ENCODE measurements at places on chromosomes 13 and 19. TPM values are rescaled to one million over a fixed set of nuclear protein-coding genes. Genes with fewer than 3 reads are reported as not detected.
A peak's percentile ranks its signal among the peaks of the same experiment; 100 is the strongest.

DNA sequence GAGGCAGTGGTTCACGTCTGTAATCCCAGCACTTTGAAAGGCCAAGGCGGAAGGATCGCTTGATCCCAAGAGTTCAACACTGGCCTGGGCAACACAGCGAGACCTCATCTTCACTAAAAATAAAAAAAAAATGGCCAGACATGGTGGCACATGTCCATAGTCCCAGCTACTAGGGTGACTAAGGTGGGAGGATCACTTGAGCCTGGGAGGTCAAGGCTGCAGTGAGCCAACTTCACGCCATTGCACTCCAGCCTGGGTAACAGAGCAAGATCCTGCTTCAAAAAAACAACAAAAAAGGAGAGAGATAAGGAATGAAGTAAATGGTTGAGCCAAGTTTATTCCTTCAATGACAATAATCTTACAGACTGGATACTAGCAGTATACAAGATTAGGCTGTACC lies 21.3 kb downstream of the TBC1D4 start:
- no peak overlapping the region for H3K4me3 ChIP-seq
- H3K36me3 ChIP-seq: no peaks in the 10 kb centered on the region
- H3K4me1 ChIP-seq: no peaks in the 10 kb centered on the region
- no peaks in the 10 kb centered on the region for H3K27me3 ChIP-seq
- DNase-seq: no peak

- no peaks in the 10 kb centered on the region for H3K27me3 ChIP-seq
- no peak overlapping the region for H3K27ac ChIP-seq
Measured at GRCh38 chr13:93765062-93765461, 538.5 kb downstream of the GPC6 start.

DNA sequence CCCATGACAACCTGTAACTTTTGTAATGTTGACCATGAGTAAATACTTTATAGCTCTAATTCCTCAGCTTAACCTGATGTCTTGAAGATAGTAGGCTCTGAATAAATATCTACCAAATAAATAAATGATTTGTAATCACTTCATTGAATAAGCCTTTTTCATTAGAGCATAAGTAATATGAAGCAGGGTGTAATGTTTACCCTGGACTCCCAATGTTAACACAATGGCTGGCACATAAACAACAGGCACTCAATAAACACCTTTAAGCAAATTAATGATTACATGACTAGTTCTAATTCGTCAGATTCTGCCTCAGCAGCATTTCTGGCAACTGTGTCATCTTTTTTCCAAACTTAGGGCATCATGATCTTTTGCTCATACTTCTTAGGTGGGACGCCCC lies 396.3 kb downstream of the LIG4 start:
- H3K4me1 ChIP-seq: no peaks in the 10 kb centered on the region
- H3K27ac ChIP-seq: no peak overlapping the region
- DNase-seq: no peak
- H3K4me3 ChIP-seq: no peak overlapping the region

- H3K4me3 ChIP-seq: no peak overlapping the region
- H3K27ac ChIP-seq: no peak overlapping the region
- H3K27me3 ChIP-seq: no peaks in the 10 kb centered on the region
- H3K4me1 ChIP-seq: no peaks in the 10 kb centered on the region
- DNase-seq: no peak
Measured at GRCh38 chr19:10984166-10984735, 23.4 kb downstream of the SMARCA4 start.

DNA sequence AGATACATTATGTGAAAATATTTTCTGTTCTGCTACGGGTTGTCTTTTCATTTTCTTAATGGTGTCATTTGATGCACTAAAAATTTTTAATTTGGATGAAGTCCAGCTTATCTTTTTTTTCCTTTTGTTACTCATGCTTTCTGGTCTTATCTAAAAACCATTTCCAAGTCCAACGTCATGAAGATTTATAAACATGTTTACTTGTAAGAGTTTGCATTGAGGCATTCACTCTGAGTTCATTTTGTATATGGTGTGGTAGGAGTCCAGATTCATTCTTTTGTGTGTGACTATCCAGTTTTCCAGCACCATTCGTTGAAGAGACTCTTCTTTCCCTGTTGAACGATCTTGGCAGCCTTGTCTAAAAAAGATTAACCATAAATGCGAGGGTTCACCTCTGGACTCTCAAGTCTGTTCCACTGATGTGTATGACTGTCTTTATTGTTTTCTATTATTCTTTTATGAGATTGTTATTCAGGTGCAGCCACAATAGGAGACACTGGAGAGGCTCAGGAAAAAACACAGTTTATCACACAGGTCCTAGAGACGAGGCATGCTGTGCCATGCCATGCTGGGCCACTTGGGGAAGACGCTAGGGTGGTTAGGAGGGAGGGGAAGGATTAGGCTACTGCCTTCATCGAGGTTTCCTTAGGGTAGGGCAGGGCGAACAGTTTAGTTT lies 35.0 kb downstream of the NAA16 start:
- H3K4me3 ChIP-seq: no peak overlapping the region
- no peaks in the 10 kb centered on the region for H3K27me3 ChIP-seq
- no peaks in the 10 kb centered on the region for H3K36me3 ChIP-seq
- no peaks in the 10 kb centered on the region for H3K4me1 ChIP-seq
- peak overlapping the region; percentile 46 for H3K27ac ChIP-seq

- no peaks in the 10 kb centered on the region for H3K27me3 ChIP-seq
- DNase-seq: no peak
- no peaks in the 10 kb centered on the region for H3K4me1 ChIP-seq
Measured at GRCh38 chr19:41420101-41420880, 6.9 kb downstream of the B3GNT8 start.

DNA sequence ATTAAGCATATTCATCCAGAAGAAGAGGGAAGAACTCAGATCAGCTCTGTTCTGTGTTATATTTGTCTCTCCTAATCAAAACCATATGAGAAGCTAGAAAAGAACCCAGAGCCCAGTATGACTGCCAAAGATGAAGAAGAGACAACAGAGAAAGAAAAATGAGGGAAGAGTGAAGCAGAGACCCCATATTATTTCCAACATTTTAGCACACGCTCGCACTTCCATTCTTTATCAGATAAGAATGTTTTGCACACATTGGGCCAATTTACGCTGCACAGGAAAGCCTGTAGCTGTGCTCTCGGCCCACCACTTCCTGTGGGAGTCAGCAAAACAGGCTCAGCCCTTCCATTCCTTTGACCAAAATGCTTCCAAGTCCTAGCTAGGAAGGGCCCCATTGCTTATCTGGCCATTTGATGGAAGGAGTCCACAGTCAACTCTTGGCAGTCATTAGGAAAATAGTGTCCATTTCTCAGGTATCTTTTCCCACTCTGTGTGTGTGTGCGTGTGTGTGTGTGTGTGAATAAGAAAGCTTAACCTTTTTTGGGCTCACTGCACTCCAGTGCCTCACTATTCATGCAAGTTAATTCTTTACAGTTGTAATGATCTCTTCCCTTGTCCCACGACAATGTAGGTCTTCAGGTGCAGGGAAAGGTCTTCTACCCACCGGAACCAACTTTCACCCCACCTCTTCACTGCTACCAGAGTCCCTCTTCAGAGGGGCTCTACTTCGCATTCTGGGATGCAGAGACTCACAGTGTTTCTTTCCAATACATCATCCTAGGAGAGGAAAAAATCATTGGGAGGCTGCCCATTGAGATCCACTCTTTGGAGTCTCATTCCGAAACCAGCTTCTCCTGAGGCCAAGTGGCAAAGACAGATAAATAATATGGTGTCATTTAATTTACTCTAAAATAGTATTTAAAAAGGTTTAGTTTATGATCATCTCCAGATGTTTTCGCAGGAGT lies 237.5 kb downstream of the COG6 start:
- peaks cover 5% of the 10 kb centered on the region for H3K4me1 ChIP-seq
- no peaks in the 10 kb centered on the region for H3K27me3 ChIP-seq
- DNase-seq: peak; percentile 51

- H3K4me1 ChIP-seq: no peaks in the 10 kb centered on the region
- H3K4me3 ChIP-seq: no peak overlapping the region
- no peaks in the 10 kb centered on the region for H3K36me3 ChIP-seq
- DNase-seq: no peak
- H3K27me3 ChIP-seq: peaks cover 94% of the 10 kb centered on the region
- H3K27ac ChIP-seq: no peak overlapping the region
Measured at GRCh38 chr13:99961636-99962035, 9.9 kb downstream of the ZIC5 start.

DNA sequence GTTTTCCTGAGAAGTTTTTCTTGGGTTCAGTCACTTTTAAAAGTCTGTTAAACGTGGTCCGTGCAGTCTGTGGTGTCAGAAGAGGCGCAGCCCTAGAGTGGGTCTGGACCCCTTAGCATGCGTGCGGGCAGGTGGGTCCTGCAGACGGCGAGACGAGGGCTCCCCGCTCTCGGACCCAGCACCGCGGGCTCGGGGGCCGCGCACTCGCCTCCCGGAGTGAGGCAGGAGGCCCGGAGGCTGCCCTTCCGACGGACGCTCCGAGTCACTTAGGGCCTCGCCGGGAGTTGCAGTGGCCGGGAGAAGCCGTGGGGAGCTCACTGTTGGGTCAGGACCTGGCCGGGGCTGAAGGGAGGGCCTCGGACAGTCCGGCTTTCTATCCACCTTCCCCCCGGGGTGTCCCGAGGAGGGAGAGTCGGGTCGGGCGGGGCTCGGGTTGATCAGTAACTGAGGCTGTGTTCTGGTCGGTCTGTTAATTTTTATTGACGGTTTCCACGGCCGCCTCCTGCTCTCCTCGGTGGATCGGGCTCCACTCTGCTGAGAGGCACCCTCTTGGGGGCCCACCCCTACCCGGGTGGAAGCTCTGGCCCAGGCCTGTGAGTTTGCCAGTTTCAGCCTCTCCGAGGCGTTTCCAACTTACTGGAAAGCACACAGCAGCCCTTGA lies 1.3 kb downstream of the PTBP1 start:
- no peaks in the 10 kb centered on the region for H3K36me3 ChIP-seq
- peaks cover 32% of the 10 kb centered on the region for H3K4me1 ChIP-seq
- H3K27me3 ChIP-seq: no peaks in the 10 kb centered on the region
- H3K4me3 ChIP-seq: peak overlapping the region; percentile 87
- no peak for DNase-seq

GRCh38 chr13:30364876-30365275 lies 57.4 kb upstream of the UBE2L5 start:
- no peaks in the 10 kb centered on the region for H3K4me1 ChIP-seq
- H3K36me3 ChIP-seq: no peaks in the 10 kb centered on the region
- no peak for DNase-seq
- H3K27ac ChIP-seq: no peak overlapping the region

DNA sequence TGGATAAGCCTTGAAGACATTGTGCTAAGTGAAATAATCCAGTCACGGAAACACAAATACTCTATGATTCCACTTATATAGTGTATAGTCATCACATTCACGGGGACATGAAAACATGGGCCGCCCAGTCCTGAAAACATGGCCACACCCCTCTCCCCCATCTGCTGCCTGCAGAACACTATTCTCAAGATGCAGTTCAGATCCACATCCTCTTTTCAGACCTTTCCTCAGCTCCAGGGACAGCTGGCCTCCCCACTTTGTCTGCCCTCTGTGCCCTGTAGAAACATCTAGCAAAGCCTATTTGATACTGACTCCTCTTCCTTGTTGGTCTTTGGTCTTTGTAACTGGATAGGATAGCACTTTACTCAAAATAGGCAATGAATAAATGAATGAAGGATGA lies 8.3 kb downstream of the RFX2 start:
- no peak overlapping the region for H3K27ac ChIP-seq
- H3K36me3 ChIP-seq: no peaks in the 10 kb centered on the region
- no peaks in the 10 kb centered on the region for H3K4me1 ChIP-seq
- no peak for DNase-seq

DNA sequence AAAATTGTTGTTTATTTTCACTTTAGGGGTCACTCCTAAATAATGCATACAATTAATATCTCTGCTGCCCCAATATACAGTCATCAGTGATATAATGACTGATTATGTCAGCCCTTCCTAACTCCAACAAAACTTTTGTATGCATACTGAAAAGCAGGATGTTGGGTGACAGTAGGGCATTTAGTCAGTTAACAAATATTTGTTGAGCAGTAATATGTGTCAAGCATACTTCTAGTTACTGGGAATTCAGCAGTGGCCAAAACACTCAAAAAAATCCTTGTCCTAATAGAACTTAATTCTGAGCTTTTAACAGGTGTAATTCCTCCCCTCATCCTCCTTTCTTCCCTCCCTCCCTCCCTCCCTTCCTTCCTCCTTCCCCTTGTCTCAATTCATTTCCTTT lies 560.7 kb upstream of the KLHL1 start:
- DNase-seq: no peak
- no peak overlapping the region for H3K4me3 ChIP-seq
- H3K27ac ChIP-seq: no peak overlapping the region
- H3K4me1 ChIP-seq: no peaks in the 10 kb centered on the region
- H3K27me3 ChIP-seq: no peaks in the 10 kb centered on the region

DNA sequence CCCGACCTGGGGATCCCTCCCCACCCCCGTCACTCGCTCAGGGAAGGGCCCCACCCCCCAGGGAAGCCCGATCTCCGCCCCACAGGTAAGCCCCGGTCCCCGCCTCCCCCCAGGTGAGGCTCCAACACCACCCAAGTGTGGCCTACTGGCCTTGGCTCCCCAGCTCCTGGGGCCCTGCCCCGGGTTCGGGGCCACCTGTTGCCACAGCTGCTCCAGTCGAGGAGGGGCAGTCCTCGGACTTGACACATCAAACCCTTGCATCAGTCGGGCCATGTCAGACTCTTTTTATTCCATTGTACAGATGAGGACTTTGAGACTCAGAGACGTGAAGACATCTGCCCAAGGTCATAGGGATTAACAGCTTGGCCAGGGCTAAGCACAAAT lies 512 bp downstream of the CC2D1A start:
- H3K4me3 ChIP-seq: peak overlapping the region; percentile 85
- DNase-seq: no peak
- no peaks in the 10 kb centered on the region for H3K36me3 ChIP-seq
- H3K27me3 ChIP-seq: no peaks in the 10 kb centered on the region

DNA sequence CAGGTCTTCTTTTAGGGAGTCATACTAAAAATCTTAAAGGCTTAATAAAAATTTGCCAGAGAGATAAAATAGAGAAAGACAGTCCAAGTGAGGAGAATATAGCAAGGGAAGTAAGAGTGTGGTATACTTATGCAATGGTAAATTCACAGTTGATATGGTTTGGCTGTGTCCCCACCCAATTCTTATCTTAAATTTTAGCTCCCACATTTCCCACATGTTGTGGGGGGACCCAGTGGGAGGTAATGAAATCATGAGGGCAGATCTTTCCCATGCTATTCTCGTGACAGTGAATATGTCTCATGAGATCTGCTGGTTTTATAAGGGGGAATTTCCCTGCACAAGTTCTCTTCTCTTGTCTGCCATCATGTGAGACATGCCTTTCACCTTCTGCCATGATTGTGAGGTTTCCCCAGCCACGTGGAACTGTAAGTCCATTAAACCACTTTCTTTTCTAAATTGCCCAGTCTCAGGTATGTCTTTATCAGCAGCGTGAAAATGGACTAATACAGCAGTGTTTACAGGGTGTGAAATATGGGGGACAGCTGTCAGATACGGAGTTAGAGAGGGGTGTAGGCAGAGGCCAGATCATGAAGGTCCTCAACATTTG lies 115.4 kb downstream of the UGGT2 start:
- H3K4me1 ChIP-seq: no peaks in the 10 kb centered on the region
- no peaks in the 10 kb centered on the region for H3K27me3 ChIP-seq
- no peak overlapping the region for H3K4me3 ChIP-seq
- DNase-seq: no peak

The DACT3 gene
- 22.5 TPM for total RNA-seq

The MEGF8 gene
- 11.5 TPM for total RNA-seq

The SH2D3A gene
- total RNA-seq: not detected

The ZNF132 gene
- 19.8 TPM for total RNA-seq

Measured in uterus (tissue), 4 donors.